Activated CD4-positive, alpha-beta T cell treated with anti-CD3 and anti-CD28 coated beads for 48 hours (primary cell): ENCODE measurements at places on chromosomes 7 and 10.

- DNase-seq, result no peak
These were observed 28.1 kb downstream of the OTUD1 start for GRCh38 chr10:23467012-23467411.

GRCh38 chr7:85290269-85290668, 103.4 kb upstream of the SEMA3D start:
- DNase-seq, result no peak

DNA sequence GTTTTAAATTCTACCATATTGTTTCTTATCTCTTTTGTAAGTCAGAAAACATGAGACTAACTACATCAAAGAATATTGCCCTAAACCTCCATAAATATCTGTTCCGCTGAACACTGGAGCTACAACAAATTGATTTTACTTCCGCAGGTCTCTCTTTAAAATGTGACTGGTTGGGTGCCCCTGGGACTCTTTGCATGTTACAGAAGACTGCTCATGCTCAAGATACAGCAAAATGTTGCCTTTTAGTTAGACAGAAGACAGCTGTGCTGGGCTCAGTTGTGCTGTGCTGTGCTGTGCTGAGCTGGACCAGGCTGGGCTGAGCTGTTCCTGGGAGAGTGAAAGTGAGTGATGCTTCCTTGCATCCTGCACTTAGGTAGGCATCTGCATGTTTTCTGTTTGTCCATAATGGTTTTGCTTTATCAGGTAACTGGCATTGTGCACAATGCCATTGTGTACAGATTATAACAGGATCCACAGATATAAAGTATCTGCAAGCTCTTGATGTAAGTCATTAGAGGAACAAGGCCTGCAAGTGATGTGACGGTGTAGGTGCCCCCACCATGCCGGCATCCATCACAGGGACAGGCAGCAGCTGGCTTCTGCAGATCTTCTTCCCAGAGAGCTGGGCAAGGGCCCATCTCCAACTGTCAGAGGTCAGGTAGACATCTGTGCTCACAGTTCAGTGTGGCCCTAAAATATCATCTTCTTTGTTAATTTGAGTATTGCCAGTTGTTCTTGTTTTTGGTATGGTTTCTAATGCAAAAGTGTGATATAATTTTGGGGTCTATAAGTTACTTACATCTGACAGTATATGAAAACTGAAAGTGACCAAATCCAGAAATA, 972.5 kb upstream of the CELF2 start:
- DNase-seq, result no peak

DNA sequence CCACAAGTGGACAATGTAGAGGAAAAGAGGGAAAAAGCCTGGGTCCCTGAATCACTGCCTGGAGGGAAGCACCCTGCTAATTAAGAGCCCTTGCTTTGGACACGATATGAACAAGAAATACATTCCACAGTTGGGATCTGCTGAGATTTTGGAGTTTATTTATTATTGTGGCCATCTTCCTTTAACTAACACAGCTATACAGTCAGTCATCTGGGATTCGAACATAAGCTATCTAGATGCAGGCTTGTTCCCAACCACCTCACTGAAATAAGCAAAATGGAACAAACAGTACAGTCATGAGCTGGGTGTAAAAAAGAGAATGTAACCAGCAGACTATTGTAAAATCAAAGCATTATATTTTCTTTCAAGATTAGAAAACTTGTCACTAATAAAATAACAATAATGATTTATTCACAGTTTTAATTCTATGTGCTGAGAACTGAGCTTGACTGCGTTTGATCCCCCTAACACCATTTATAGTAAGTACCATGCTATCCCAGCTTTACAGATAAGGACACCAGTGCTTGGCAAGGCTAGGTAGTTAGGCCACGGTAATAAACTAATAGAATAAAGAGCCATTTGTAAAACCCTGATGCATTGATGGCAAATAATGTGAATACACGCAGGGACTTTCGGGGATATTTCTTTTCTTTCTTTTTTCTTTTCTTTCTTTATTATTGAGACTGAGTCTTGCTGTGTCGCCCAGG, 223.8 kb upstream of the KLF6 start:
- no peak for DNase-seq

DNA sequence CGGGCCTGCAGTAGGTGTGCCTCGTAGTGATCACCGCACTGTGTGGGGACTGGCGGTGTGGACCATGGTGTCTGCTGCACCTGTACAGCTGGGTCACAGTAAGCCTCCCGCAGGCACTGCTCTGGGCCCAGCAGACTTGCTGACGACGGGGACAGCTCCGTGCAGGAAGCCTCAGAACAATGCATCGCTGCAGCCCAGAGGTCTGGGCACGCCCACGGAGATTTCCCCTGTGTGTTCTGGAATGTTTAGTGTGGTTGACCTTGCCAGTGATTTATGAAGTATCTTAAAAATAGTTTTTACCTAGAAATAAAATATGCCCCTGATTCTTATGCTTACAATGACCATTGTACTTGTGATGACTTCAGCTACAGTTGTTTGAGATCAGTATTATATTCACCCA, 59.1 kb upstream of the ZNF32 start:
- no peak for DNase-seq

DNA sequence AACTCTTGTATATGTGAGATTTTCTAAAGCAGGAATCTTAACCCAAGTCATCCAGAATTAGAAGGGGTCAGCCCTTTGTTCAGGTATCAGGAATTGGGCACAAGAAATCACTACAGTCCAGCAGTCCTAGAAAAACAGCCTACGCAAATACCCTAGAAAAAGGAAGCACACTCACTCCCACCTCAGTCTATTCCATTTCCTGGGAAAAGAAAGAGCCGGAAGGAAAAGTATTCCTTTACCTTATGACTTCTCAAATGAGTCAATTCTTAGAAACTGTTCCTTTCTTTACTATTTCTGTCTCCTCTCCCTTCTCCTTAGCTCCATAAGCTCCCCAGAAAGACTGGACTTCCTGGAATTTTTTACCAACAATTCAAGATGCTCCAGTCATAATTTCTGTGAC, 62.7 kb downstream of the DNAJC12 start:
- no peak for DNase-seq

DNA sequence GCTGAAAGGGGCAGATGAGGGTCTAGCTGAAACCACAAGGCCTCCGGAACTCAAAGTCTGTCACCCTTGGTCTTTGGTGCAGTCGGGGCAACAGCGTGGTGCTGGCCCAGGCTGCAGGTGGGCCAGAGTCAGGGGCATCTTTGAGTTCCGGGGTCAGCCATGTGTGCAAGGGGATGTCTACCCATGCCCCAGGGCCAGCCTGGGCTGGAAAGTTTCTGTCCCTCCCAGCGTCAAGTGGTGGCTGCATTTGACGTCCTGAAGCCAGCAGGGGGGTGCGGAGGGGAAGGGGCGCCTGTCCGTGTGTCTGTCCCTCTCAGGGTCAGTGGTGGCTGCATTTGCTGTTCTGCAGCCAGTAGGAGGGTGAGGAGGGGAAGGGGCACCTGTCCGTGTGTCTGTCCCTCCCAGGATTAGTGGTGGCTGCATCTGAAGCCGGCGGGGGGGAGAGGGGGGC, 638 bp downstream of the BRAT1 start:
- DNase-seq, result no peak

- no peak for DNase-seq
These were observed 48.5 kb downstream of the CALD1 start for GRCh38 chr7:134827889-134828288.

DNA sequence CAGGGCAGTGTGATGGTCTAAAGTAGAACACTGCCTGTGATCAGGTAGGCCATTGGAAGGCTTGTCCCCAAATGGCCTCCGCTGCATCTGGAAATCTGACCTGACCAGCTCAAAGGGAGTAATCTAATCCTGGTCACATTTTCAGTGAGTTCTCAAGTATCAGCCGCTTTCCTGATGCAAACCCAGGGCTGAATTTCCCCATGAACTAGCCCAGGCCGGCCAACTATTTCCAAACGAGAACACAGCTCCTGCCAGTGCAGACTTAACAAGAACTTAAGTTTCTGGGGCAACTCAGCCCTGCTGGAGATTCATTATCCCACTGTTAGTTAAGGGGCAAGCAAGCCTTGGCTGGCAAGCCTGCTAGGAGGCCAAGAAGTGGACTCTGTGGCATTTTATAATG, 59.6 kb upstream of the FAM180A start:
- DNase-seq, result no peak

DNA sequence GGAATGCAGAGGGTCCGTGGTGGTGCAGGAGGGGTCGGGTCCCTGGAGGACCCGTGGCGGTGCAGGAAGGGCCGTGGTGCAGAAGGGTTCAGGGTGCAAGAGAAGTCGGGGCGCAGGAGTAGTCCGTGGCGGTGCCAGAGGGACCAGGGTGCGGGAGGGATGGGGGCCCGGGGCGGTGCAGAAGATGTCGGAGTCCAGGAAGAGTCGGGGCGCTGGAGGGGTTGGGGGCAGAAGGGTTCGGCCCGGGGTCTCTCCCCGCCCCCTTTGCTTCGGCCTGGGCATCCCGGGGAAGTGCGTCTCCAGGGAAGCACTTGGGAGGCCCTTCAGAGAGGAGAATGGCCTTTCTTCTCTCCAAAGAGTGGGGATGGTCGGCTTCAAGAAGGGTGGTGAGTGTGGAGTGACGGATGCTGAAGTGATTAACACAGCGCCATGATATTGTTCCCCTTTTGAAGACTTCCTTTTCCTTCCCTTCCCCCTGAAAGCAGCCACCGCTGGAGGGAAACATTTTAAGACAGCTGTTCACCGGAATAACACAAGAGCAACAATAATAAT, 997 bp downstream of the WDR37 start:
- DNase-seq, result no peak

DNA sequence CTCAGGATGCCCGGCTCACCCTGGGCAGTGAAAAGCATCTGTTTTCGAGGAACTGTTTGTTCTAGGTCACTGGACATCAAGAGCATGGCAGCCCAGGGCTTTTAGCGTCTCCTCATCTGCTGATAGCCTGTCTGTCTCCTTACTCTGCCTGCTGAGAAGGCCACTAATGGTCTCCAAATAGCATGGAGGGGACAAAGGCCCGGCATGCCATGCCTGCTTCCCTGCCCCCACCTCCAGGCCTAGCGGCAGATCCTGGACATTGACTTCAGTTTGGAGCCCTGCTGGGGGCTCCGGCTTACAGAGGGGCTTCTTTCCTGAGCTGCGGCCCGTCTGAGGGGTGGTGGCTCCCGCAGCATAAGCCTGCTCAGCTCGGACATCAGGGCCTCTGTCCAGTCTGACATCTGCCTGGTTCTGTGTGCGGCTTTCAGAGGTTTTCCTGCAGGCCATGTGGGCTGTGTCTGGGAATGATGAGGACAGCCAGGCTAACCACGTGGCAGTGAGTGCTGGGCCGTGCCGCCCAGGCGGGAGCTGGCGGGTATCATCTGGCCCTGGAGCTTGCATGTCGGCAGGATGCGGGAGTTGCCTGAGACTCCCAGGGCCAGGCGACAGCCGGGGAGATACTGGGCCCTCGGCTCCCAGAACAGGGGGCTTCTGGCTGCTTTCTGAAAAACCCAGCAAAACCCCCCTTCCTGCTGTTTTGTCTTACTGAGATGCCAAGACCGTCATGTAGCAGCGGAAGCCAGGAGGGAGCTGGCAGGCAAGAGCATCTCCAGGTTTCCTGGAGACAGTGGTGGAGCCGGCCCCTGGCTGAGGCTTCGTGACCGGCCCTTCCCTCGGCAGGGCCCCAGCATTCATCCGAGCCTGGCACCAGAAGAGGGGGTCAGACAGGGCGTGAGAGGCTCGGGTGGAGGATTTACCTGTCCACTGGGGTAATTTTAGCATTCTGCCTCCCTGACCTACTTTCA, 9.2 kb downstream of the PFKFB3 start:
- DNase-seq, result no peak

DNA sequence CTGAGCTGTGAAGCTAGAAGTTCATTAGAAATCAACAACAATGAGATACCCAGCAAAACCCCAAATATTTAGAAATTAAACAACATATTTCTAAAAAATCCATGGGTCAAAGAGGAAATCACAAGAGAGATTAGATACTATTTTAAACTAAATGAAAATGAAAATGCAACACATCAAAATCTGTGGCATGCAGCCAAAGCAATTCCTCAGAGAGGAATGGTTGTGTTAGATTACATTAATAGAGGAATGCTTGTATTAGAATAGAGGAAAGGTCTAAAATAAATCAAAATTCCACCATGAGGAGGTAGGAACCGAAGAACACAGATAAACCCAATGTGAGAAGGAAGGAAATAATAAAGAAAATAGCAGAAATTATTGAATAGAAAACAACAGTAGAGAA, 642.1 kb upstream of the GALNT17 start:
- DNase-seq, result no peak

- no peak for DNase-seq
These were observed 188.6 kb downstream of the STK31 start for GRCh38 chr7:23898619-23899018.

GRCh38 chr7:85890244-85890811, 703.5 kb upstream of the SEMA3D start:
- no peak for DNase-seq

GRCh38 chr10:34633374-34633773, 181.7 kb downstream of the PARD3 start:
- no peak for DNase-seq

DNA sequence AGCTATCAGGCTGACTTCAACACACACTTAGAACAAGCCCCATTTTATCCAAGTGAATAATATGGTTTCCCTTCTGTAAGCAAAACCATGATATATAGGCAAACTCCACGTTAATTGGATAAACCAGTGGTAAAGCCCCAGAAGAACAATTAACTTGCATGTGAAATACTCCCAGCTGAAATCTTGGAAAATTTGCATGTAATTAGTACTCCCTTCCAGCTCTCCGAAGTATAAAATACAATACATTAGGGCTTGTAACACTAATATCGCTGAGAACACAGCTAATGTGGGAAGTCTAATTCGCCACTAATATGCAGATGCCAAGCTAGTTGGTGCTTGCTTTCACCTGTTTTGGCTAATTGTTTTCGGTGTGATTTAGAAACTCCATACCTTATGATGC, 859.0 kb upstream of the AUTS2 start:
- DNase-seq, result no peak

- DNase-seq, result peak; percentile 55
These were observed 615 bp downstream of the ARHGAP12 start for GRCh38 chr10:31927884-31928548.

DNA sequence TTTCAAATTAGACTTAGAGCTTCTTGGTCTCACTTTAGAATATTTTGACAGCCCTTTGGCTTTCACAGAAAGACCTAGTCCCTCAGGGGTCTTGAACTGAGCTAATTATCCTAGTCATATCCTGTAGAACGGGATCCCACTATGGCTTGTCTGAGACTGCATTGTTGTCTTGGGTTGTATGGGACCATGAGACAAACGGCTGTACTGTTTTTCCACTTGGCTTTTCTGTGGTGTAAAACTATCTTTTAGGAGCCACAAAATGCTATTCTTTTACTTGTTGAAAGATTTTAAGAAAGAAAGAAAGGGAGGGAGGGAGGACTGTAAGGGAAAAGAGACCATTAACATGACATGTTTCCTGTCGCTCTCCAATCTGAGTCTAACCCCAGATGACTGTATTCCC, 432.5 kb downstream of the AUTS2 start:
- no peak for DNase-seq

GRCh38 chr10:35464825-35465456, 128.6 kb downstream of the CCNY start:
- DNase-seq, result no peak
